WTC11 (cell line): ENCODE measurements at places on chromosomes 1 and 21. TPM values are rescaled to one million over a fixed set of nuclear protein-coding genes. Genes with fewer than 3 reads are reported as not detected.

DNA sequence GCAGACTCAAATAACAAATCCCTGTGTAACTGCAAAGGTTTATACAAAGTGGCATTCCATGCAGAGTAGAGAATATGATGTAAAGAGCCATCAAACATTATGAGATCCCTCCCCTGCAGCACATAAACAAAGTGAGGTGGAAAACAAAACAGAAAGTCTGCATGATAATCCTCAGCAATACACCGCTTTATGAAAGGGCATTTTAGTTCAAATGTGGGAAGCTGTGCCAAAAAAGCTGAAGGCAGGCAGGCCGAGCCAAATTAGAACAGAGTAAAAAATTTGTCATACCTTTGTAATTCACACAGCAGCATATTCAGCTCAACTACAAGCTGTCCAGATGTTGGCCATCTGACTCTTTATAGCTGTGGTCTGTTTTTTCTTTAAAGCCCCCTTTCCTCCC, 113.5 kb downstream of the LHX9 start:
- no peak for DNase-seq

GRCh38 chr1:41434748-41435449, 49.6 kb downstream of the EDN2 start:
- no peak for DNase-seq

DNA sequence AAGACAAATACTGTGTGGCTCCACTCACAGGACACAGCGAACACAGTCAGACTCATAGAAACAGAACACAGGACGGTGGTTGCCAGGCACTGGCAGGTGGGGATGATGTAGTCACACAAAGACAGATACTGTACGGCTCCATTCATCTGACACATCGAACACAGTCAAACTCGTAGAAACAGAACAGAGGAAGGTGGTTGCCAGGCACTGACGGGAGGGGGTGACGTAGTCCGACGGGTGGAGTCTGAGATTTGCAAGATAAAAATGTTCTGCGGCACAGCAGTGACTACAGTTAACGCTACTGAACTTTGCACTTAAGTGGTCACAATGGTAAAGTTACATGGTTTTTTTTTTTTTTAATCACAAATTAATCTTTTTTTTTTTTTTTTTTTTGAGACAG, 18.7 kb downstream of the C21orf58 start:
- DNase-seq, result no peak

- DNase-seq, result no peak
Observed at GRCh38 chr1:159091180-159091560, 14.6 kb upstream of the AIM2 start.

DNA sequence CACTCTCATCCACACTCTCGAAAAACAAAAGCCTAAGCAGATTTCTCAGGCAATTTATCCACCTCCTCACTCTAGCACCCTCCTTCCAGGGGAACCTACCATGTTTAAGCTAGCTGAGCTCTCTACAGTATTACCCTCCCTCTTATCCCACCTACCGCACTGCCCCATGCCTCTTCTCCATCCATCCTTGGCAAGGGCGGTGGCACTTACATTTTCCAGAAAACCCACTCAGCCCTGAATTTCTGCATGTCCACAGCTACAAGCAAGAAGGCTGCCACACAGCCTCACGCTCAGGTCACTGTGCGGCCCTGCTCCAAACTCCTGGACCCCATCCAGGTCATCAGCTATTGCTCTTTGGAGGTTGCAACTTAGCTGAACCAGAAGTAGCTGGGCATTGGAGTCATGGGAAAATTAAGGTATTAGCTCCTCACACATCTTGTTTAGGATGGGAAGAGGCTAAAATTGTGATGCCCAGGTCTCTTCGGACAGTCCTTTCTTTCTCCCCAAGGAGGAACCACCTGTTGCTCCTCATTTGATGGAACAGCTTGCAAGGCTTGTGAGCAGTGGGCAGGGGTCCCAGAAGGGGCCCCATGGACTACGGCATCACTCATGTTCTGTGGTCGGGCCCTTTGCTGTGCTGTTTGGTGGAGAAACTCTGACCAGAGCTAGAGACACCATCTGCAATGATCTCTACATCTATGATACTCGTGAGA, 1.1 kb downstream of the KLHDC9 start:
- DNase-seq, result no peak

DNA sequence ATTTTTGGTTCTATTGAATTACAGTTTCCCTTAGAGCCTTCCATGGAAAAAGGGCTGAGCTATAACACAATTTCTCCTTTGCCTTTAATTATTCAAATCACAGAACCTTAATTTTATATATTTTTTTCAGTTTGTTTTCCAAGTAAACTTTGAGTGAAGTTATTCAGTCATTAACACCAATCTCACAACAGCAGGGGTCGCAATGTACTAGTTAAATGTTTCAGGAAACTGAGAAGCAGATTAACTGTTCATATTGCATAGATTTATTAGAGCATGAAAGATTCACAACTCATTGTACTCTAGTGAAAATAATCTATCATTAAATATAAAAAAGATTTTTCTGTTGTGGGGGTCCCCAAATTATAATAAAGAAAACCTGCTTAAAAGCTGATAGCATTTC, 64.1 kb downstream of the KIFAP3 start:
- peak; percentile 17 for DNase-seq

DNA sequence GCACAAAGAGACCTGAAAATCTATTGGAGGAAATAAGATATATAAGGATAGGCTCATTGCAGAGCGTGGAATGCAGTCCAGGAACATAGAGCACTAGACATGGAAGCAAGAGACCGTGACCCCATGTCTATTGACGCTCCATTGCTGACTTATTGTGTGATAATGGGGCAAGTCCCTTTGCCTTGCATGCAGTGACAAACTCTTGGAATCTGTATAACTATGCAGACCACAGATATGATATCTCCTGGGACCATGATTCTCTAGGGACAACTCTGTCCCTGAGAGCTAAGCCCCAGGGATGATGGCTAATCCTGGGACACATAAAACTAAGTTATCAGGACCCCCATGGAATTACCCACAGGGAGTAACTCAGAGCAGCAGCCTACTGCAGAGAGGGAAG, 73.1 kb upstream of the PRDX6 start:
- no peak for DNase-seq

- no peak for DNase-seq
Observed at GRCh38 chr1:167500283-167500860, 18.0 kb downstream of the CD247 start.

- DNase-seq, result no peak
Observed at GRCh38 chr1:28756846-28757245, 20.1 kb downstream of the YTHDF2 start.

RHBDL2 gene
- 0.26 to 0.30 TPM (median 0.27 TPM) in 3 replicates for total RNA-seq

KIFAP3 gene
- total RNA-seq, result 2.2 to 2.4 TPM (median 2.3 TPM) in 3 replicates

CRABP2 gene
- 135 to 195 TPM (median 186 TPM) in 3 replicates for total RNA-seq

CDK11B gene
- 39.5 to 41.2 TPM (median 40.7 TPM) in 3 replicates for total RNA-seq

CHRNB2 gene
- total RNA-seq, result 1.6 to 1.7 TPM (median 1.7 TPM) in 3 replicates

SH2D5 gene
- total RNA-seq, result 13.4 to 17.8 TPM (median 13.8 TPM) in 3 replicates
